Stimulated activated CD8-positive, alpha-beta memory T cell treated with anti-CD3 and anti-CD28 coated beads, Interleukin-12 subunit alpha, Interleukin-12 subunit beta, amount 100 ng/mL, for 4 hours (primary cell): ENCODE measurements at places on chromosomes 3 and 15.

DNA sequence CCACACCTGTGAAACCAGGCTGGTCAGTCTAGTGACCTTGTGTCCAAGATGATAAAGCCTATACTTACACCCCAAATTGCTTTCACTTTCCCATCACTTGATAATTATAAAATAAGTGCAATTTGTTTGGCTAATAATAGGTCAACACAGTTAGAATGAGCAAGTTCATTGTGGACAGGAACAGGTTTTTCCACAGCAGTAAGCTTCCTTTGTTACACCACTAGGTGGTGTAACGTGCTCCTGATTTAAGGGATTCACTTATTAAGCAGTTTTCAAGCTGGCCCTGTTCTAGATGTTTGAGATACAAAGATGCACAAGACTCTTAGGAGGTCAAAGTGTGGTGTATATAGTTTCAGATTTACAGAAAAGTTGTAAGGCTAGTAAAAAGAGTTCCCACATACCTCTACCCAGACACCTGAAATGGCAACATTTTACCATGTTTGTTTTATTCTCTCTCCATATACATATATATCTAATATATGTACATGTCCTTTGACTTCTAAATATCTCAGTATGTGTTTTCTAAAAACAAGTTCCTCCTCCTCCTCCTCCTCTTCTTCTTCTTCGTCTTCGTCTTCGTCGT is 6.8 kb upstream of the MFSD1 start:
- DNase-seq: no peak

DNA sequence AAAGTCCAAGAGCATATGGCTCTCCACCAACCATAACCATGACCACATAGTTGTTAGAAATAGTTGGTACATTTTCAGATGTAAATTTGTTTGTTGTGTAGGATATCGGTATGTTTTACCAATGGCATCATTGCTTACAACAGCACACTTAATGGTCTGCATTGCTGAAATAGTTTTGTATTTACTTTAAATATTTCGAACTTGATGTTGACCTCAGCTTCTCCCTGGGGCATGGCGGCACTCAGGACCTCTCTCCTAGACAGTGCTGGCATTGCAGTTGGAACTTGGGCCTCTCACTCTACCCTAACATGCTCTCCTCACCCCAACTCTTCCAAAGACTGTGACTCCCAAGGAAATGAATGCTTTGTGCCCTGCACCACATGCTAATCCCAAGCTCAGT is 5.0 kb downstream of the SLC22A13 start:
- DNase-seq: no peak

DNA sequence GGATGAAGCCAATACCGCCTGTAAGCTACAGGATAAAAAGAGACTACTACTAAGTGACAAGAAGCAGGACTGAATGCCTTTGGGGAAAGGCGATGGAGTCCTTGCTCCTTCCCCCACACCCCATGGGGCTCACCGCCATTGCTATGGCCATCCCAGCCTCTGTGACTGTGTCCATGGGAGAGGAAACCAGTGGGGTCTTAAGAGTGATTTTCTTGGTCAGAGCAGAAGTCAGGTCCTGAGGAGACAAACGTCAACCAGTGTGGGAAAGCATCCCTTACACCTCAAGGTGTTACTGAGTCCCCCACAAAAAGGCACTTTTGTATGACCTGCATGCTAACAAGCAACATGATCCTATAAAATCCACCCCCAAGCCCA is 913 bp downstream of the IMPDH2 start:
- DNase-seq: no peak

DNA sequence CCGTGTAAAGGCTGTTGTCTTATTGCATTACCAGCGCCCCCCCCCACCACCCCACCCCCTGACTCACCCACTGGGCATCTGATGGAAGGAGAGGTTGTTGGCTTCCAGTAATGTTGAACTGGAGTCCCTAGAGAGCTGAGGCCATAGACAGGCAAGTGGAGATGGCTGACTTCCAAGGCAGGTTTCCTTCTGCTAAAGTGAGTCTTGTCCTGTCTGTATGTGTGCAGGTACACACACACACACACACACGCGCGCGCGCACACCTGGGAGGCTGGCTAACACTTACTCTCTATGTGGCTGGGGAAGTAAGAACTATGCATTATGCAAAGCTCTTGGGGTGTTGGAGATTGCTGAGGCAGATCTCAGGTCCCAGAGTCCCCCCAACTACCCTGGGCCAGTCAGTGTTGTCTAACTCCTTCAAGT is 1.6 kb upstream of the KY start:
- no peak for DNase-seq

DNA sequence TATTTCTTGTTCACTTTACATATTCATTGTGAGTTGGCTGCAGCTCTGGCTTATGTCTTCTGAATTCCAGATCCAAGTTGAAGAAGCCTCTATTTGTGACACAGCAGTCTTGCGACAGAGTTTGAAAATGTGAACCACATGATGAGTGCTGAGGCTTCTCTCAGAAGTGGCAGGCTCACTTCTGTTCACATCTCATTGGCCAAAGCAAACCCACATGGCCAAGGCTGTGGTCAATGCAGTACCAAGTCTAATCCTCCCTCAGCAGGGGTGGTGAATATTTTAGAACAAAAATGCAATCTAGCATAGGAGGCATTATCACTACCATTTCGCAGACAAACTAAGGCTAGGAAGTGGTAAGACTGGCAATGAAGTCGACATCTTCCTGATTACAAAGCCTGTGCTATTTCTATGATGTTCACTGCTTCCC is 45.2 kb downstream of the CDCP1 start:
- DNase-seq: no peak

DNA sequence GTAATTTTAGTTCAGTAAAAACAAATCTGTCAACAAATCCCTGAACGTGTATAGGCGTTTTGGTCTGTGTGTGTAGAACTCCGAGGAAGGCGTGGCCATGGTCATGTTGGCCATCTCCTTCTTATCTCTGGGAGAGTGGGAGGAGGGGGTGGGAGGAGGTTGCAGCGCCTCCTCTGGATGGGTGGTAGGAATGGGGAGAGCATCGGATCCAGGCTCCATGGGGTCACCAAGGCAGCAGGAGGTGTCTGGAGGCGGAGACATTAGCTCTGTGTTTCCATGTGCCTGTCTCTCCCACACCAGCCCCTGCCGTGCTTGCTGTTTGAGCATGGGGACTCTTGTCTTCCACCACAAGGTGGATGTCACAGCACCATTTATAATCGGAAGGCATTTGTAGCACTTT is 34.5 kb upstream of the TRPM1 start:
- no peak for DNase-seq

- no peak for DNase-seq
Observed at GRCh38 chr3:156304406-156304805, 184.0 kb downstream of the KCNAB1 start.

GRCh38 chr3:52683611-52684010 is 2.1 kb downstream of the PBRM1 start:
- no peak for DNase-seq

DNA sequence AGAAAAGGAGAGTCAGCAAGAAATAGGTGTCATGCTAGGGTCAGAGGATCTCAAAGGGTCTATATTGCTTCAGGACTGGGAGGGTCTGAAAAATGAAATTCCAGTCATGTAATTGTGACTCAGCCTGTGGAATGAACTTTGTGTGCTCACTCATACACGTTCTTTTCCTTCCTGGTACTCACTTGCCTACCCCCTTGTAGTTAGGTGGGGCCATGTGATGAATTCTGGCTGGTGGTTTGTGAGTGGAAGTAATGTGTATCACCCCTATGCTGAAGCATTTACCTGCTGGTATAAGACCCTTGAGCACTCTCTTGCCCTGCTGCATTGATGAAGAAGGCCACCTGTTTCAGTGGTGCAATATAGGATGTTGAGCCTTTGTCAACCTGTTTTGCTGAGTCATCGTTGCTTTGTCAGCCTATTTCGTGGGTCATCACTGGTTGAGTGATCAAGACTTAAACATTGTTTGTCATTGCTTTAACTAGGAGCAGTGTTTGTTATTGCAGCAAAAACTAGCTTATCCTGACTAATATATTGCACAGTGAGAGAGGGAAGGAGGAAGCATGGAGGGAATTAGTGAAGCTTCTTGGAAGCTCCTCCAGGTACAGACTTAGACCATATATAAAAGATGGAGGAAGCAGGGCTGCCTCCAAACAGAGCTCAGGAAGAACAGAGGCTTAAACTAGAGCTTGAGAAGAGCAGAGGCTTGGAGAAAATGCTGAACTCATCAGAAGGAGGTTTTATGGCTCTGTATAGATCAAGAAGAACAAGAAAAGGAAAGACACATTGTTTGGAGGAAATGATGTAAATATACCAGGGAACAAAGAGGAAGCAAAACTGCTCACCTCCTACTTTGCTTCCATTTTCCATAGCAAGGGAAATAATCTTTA is 28.9 kb downstream of the TLNRD1 start:
- no peak for DNase-seq

- DNase-seq: no peak
Observed at GRCh38 chr15:98876451-98877369, 130.9 kb downstream of the PGPEP1L start.

DNA sequence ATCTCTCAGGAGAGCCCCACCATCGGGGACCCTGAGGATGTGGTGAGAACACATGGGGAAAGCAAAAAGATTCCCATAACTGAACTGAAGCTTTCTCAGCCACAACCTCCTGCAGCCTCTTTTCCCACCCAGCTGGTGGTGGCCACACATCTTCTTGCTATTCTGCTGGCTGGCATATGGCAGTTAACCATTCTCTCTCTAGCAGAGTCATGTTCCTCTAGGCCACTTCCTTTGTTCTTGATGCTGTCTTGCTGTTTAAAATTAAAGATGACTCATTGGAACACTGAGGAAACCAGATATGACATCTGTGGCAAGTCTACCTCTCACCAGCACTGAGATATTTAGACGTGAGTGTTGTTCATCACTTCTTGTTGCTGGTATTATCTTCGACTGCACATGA is 180.3 kb upstream of the ROBO2 start:
- no peak for DNase-seq

DNA sequence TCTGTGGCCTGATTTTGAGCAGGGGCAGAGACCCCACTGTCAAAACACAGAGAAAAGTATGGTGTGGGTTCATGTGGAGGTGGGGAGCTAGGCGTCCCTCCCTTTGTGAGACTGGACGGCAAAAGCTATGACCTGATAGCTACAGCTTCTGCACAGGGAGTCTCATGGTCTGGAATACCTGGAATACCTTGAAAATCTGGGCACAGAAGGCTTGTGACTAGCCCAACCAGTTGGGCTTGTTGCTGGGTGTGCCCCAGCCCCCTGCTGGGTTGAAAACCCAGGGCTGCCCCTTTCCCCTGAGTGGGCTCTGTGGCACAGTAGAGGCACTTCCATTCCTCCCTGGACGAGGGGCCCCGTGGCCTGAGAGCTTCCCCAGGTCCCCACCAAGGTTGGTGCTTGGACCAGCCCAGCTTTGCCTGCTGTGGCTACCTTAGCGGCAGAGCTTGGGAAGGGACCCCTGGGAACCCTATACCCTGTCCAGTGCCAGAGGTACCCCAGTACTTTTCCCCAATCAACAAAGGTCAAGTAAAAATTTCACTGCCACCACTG is 37.3 kb downstream of the SLC2A2 start:
- DNase-seq: no peak

DNA sequence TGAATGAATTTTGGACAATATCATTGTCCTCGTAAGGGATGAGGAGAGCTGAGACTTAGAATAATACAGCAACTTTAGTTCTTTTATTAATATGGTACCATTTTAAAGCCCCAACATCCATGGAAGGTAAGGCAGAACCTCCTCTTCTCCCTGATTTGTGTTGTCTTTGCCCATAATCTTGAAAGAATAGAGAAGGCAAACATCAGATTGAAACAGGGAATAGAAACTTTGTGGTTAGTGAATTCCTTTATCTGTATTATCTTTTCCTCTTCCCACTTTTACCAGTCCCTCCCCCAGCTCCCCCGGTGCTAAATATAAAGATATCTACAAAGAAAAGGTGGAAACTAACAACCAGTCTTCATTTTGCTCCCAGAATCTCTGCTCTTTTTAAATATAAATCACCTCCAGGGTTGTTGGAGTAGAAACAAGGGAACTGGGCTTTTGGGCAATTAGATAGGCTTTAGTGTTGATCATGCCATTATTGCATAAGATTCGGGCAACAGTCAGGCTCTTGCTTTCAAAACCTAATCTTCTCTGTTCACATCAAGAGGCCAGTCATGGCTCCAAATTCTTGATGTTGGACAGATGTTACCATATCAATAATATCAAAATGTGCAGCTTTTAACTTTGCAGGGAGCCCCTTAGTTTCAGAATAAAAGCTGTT is 32.5 kb downstream of the ITPR1 start:
- no peak for DNase-seq

GRCh38 chr15:74529921-74530320 is 11.1 kb upstream of the ARID3B start:
- DNase-seq: no peak

- DNase-seq: no peak
Observed at GRCh38 chr15:40807888-40808461, 702 bp upstream of the DNAJC17 start.

DNA sequence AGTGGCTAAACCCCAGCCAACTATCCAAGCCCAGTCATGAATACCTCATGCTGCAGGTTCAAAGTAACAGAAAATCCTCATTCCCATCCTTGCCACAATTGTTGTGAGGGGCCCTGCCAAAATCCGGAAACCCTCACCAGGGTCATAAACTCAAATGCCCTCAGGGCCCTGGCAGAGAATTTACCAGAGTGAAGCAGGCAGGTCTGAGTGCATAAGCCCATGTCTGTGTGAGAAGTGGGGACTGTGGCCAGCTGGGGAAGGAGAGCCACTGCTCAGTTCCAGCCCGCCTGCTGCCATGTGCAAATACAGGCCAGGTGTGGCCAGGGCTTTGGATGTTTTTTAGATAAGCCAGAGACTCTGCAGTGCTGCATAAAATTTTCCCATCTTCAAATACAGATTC is 7.0 kb downstream of the CEP152 start:
- DNase-seq: no peak

- no peak for DNase-seq
Observed at GRCh38 chr3:150240891-150241290, 167.2 kb upstream of the TSC22D2 start.

GRCh38 chr3:19945534-19945933 is 1.4 kb upstream of the RAB5A start:
- DNase-seq: no peak

- no peak for DNase-seq
Observed at GRCh38 chr3:20236603-20237002, 50.6 kb upstream of the SGO1 start.

DNA sequence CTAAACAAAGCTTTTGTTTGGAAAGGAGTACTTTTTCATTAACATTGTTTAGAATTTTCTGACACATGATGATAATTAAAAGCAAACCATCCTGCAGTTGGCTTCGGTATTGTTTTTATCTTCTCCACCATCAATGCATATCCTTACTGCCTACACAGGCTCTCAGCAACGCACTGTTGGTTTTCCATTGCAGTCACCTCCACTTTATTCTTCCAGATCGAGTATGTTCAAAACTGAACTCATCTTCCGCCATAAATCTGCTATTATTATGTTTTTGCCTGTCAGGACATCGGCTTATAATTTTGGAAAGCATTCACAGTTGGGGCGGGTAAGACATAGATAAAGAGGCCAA is 589 bp upstream of the SENP5 start:
- DNase-seq: no peak
